ENCODE measurements at places on chromosomes 16 and 17.

DNA sequence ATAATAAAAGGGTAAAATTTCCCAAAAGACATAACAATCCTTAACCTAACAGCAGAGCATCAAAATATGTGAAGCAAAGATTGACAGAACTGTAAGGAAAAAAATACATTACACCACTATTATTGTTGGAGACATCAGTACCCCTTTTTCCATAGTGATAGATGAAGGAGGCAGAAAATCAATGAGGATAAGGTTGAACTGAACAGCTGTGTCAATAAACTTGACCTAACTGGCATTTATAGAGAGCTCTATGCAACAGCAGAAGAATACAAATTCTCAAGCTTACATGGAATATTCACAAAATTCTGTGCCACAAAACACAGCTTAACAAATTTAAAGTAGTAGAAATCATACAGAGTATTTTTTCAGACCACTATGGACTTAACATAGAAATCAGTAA lies 195.0 kb upstream of the ELAC2 start:
- no peak for DNase-seq

GRCh38 chr16:58157239-58157638 lies 28.1 kb upstream of the CFAP20 start:
- no peak for DNase-seq

GRCh38 chr16:4556112-4556511 lies at the start of gene C16orf96:
Gene C16orf96 (plus strand): TSS chr16:4556340. CDS start chr16:4556490, 150 bp downstream.
- DNase-seq: no peak

GRCh38 chr16:11757671-11758545 lies 15.3 kb upstream of the TXNDC11 start:
- DNase-seq: no peak

- no peak for DNase-seq
Observed at GRCh38 chr17:82215972-82216300, 3.3 kb upstream of the CCDC57 start.
